ENCODE measurements at places on chromosomes 5 and 9.
A peak's percentile ranks its signal among the peaks of the same experiment; 100 is the strongest.

GRCh38 chr5:73311291-73312110, 137.1 kb downstream of the FOXD1 start:
- no peak for DNase-seq

DNA sequence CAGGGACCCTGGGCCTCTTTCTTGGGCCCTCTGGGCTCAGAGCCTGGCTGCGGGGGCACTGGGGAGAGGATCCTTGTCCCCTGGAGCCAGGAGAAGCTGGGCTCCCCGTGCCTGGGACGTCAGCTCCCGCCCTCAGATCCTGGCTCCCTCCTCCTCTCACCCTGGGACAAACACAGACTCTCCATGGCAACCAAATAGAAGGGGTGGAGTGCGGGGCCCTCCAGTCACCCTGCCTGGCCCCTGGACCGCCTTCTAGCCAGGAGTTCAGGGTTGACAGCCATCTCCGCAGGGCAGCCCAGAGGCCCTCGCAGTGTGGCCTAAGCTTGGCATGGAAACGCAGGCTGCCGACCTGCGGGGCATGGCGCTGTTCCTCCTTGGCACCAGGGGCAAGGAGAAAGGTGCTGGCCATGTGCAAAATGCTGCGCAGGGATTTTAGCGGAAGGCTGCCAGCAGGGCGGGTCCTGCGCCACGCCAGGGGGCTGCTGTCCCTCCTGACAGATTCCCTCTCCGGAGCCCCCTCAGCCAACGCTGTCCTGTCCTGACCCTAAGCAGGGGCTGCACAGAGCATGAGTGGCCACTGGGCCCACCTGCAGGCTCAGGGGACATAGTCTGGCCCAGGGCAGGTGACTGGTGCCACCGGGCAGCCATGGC, 1.0 kb downstream of the ZDHHC11 start:
- DNase-seq: no peak

DNA sequence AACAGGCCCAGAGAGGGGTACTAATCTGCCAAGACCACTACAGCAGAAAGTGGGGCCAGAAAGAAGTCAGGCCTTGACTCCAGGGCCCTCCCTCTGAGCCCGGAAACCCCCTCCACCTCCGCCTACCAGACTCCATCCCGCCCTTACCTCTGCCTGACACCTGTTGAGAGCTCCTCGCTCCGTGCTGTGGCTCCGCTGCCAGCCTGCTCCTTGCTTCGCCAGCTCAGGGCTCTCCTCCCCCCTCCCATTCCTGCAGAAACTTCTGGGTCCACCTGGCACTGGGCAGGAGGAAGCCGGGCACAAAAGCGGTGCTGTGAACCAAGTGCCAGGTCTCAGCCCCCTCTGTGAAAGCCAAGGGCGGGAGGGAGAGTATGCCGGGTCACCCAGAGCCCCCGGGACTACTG, 6.4 kb upstream of the ST6GALNAC6 start:
- DNase-seq: no peak

- DNase-seq: no peak
Measured at GRCh38 chr5:127893232-127893631, 190.0 kb downstream of the CCDC192 start.

DNA sequence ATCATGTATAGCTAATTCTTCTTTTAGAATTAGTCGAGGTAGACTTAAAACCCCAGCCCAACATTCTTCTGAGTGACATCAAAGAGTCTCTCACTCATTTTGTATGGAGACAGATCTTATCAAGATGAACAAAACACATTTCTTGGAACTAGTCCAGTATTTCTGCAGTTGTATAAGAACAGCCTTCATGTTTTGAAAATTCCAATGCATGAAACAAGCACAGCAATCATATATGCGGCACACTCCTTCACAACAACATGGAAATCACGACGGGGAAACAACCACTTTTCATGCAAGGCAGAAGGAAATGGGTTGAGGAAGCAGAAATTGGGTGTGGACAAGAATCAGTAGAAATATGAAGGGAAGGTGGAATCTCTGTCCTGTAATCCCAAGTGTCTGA, 113.8 kb downstream of the PLK2 start:
- DNase-seq: no peak

- DNase-seq: no peak
Measured at GRCh38 chr9:89886281-89886700, 281.5 kb downstream of the GADD45G start.

- DNase-seq: peak; percentile 49
Measured at GRCh38 chr5:157519579-157520253, 55.9 kb downstream of the ADAM19 start.

- no peak for DNase-seq
Measured at GRCh38 chr9:78595200-78595945, 298.4 kb downstream of the PSAT1 start.

- no peak for DNase-seq
Measured at GRCh38 chr9:12351293-12352044, 341.7 kb upstream of the TYRP1 start.

GRCh38 chr5:39992617-39993202, 567.9 kb upstream of the DAB2 start:
- no peak for DNase-seq

- DNase-seq: no peak
Measured at GRCh38 chr5:96753848-96754247, 53.9 kb downstream of the ERAP1 start.

GRCh38 chr5:138770291-138770690, 17.1 kb downstream of the CTNNA1 start:
- no peak for DNase-seq

DNA sequence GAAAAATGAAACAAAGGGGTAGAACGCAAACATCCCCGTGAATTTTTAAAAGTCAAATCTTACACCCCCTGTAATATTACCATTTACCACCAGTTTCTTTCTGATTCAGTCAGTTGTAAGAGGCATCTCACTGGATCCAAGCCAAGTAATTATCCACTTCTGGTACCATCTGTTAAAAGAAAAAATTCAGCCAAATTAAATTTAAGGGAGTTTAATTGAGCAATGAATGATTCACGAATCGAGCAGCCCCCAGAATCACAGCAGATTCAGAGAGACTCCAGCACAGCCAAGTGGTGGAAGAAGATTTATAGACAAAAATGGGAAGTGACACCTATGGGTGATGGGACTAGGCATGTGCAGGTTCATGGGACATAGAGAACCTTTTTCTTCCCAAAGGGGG, 29.9 kb upstream of the MTMR12 start:
- no peak for DNase-seq

DNA sequence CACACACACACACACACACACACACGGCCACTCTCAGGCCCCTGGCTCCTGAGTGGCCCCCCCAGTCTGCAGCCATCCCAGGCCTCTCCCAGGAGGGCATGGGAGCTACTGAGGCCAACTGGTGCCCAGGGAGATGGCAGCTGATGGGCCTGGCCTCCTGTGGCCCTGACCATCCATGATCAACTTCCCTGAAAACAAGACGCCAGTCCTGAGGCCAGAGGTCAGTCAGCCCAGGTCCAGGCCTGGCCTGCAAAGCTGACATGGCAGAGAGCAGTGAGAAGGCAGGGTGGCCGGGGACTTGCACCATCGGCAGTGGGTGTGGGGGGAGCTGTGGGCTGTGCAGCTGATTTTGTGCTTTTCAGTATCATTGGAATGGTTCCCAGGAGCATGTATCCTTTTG, 47.0 kb downstream of the SARDH start:
- no peak for DNase-seq

DNA sequence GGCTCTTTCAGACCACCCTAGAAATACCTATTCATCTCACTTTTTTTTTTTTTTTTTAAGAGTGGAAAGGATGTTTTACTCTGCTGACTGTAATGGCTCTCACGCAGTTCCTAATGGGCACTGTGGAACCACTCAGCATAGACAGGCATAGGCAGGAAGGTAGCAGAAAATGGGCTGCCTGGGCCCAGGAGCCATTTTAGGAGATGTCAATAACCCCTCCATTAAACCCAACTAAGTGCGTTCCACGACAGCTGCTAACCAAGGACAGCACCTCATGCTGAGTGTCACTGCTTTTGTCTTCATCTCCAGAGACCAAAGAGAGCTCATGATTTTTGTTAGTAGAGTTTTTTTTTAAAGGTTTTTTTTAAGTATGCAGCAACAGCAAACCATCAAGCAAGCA, 15.3 kb downstream of the MAP1B start:
- no peak for DNase-seq

GRCh38 chr5:149416987-149417710, 38.1 kb upstream of the IL17B start:
- no peak for DNase-seq

- no peak for DNase-seq
Measured at GRCh38 chr5:65808251-65808741, 86.3 kb downstream of the NLN start.

DNA sequence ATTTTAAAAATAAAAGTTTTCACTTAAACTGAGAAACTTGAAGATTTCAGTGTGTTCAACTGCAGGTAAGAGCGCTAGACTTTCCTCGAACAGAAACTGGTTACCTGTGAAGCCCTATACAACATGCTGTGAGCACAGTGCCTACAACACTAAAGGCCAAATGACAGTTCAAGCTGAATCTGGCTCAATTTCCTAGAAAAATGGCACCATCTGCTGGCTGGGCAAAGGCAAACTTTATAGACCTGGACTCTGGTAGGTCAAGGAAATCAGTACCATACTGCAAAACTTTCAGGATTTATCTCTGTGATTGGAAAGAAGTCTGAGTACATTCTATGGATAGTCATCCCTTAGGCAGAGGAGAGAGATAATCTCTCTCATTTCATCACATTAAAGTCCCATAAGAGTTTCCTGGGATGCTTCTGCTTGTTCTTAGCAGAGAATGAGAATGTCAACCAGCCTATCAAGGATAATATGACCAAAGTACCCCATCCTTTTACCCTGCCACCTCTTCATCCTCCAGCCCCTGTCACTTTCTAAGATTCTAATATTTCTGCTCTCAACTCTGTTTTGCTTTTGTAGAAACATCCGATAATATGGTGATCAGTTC, 31.8 kb upstream of the FOXB2 start:
- no peak for DNase-seq

- DNase-seq: no peak
Measured at GRCh38 chr5:1156033-1156753, 44.3 kb upstream of the SLC12A7 start.

DNA sequence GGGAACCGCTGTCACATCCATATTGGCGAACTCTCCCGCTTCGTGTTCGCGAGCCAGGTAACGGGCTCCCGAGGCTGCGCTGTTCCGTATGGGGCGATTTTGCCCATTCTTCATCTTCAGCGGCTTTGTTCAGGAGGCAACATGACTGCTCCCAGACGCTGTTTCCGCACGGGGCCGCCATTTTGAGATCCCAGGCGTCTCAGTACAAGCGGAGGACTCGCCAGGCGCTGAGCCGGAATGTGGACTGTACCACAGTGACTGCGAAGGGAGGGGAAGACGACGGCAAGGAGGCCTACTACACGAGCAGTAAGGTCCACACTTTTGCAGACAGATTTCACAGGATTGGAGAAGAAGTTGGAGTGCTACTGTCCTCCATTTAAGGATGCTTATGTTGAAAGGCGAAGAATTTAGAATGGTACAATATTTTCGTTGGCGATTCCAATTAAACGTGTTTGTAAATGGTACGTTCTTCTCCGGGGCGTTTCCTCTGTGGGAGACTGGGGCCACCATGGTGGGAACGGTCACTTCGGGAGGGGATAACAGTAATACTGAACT, 41.6 kb upstream of the ZNF300 start:
- DNase-seq: no peak

GRCh38 chr5:95252801-95253200, 32.1 kb downstream of the MCTP1 start:
- DNase-seq: no peak

DNA sequence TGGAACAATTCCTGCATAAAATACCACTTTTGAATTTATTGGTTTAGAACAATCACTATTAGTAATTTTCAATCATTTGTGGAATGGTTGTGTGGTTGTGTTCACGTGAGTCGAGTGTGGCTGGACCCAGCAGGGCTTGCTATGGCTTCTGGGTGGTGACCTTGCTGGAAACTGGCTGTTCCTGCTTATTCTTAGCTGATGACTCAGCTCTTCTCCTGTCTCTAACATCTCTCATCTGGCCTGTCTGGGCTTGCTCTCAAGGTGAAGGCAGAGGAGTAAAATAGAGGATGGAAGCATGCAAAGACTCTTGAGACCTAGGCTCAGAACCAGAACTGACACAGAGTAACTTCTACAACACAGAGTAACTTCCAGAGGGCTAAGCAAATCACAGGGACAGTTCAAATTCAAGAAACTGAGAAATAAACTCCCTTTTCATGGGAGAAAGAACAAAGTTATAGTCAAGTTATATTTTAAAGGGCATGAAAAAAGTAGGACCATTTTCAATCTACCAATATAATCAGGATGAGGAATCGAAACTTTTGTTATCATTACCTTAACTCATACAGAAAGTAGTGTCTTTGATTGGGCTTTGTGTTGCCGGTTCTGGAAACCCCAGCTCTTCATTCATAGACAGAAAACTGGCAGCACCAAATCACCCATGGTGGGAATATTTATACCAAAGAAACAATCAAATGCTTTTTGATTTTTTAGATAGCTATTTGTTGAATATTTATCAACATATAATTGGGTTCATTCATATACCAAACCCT, 665.1 kb downstream of the CDH18 start:
- no peak for DNase-seq

- no peak for DNase-seq
Measured at GRCh38 chr5:5326115-5326758, 96.2 kb upstream of the ICE1 start.

DNA sequence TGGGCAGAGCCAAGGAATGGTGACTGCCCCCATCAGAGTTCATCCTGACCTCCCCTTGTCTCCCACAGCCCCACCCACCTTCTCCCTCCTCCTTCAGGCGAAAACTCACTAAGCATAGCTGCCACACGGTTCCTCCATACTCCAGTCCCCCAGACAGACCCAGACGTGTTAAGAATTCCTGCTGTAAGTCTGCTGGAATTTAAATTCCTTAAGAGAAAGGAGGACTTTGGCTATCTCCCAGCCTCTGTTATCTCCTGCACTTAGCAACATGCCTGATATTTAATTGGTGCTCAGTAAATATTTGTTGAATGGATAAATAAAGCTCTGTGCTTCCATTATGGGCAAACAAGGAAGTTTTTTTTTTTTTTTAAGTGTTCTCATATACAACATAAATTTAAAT, 213.7 kb downstream of the RFK start:
- DNase-seq: no peak

GRCh38 chr9:113786071-113786470, 90.0 kb upstream of the ZNF618 start:
- no peak for DNase-seq

GRCh38 chr9:14096258-14096922, 217.6 kb downstream of the NFIB start:
- DNase-seq: no peak

DNA sequence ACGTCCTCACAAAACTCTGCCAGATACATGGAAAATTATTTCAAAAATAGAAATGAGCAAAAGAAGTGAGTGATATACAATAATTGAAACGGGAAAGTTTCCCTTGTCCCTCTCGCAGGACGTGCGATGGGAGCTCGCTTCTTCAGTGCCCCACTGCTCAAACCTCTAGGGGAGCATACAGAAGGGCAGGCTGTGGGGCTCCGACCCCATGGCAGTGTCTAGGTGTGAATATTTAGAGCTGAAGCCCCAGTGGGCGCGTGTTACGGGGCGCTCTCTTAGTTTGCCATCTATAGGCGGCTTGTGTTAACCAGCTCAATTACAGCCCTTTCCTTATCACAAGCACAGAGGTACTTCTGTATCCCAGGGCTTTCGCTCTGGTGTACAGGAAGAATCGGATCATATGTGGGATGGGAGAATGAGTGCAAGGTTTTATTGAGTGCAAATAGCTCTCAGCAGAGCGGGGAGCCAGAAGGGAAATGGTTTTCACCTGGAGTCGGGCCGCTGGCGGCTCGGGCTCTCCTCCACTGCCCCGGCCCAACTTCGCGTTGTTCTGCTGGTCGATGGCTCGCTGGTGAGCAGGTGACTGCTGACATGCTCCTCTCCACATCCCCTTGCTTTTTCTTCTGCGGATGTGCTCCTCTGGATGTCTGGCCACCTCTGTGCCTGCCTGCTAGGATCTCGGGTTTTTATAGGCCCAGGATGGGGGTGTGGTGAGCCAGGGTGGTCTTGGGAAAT, 334.0 kb upstream of the PTPRD start:
- DNase-seq: no peak

All from stimulated activated naive B cell treated with anti-CD40 and anti-IgM and Interleukin-4, amounts not matched to agents 10 μg/mL and 1 μg/mL and 100 μg/mL, for 72 hours (primary cell).